ENCODE measurements at places on chromosomes 5 and 9. TPM values are rescaled to one million over a fixed set of nuclear protein-coding genes. Genes with fewer than 3 reads are reported as not detected.

Gene BRINP1
- 0.06 TPM for polyA plus RNA-seq

Gene CTNND2
- not detected for polyA plus RNA-seq

Gene TLX3
- polyA plus RNA-seq: not detected

Gene HRH2
- 0.03 TPM for polyA plus RNA-seq

Gene SLC31A2
- 15.7 TPM for polyA plus RNA-seq

Gene C5orf52
- not detected for polyA plus RNA-seq

Gene TOR1B
- 29.5 TPM for polyA plus RNA-seq

Gene CAMK4
- polyA plus RNA-seq: 5.9 TPM

Gene CCDC192
- not detected for polyA plus RNA-seq

Gene PCDHB12
- 0.27 TPM for polyA plus RNA-seq

Gene IL13
- not detected for polyA plus RNA-seq

Gene PKD2L2
- not detected for polyA plus RNA-seq

Gene SMIM33
- not detected for polyA plus RNA-seq

Gene SV2C
- polyA plus RNA-seq: not detected

Gene ACTBL2
- polyA plus RNA-seq: 0.03 TPM

Gene CBY3
- polyA plus RNA-seq: not detected

Gene KIAA0825
- polyA plus RNA-seq: 1.7 TPM

Gene MAMDC4
- polyA plus RNA-seq: 0.30 TPM

Gene LRRC19
- not detected for polyA plus RNA-seq

Gene FOXD4L4
- not detected for polyA plus RNA-seq

Gene CLINT1
- 95.7 TPM for polyA plus RNA-seq

Gene ANKRD33B
- polyA plus RNA-seq: 7.7 TPM

Gene ACOT12
- 1.1 TPM for polyA plus RNA-seq

Gene FOXD4L6
- not detected for polyA plus RNA-seq

Gene SSBP2
- 63.1 TPM for polyA plus RNA-seq

Gene ADRB2
- 2.9 TPM for polyA plus RNA-seq

Gene PLPP7
- 2.8 TPM for polyA plus RNA-seq

Gene SPATA6L
- 0.45 TPM for polyA plus RNA-seq

Gene EIF4EBP3
- polyA plus RNA-seq: 3.1 TPM

Gene IL3
- polyA plus RNA-seq: not detected

Gene TMC1
- polyA plus RNA-seq: 0.27 TPM

Gene LTC4S
- polyA plus RNA-seq: 0.32 TPM

Gene CARD6
- polyA plus RNA-seq: 8.7 TPM

Gene SYK
- not detected for polyA plus RNA-seq

Gene TTC16
- 0.02 TPM for polyA plus RNA-seq

Gene PCDH1
- 0.09 TPM for polyA plus RNA-seq

Gene DEPDC1B
- polyA plus RNA-seq: 3.2 TPM

Gene ZNF354C
- polyA plus RNA-seq: 4.4 TPM

Gene GPR150
- polyA plus RNA-seq: 0.23 TPM

Gene TAF1L
- not detected for polyA plus RNA-seq

Gene TRIM36
- polyA plus RNA-seq: 0.68 TPM

Gene PPP3R2
- polyA plus RNA-seq: not detected

Gene TAF11L4
- not detected for polyA plus RNA-seq

Gene PRRC1
- 125 TPM for polyA plus RNA-seq

Gene GIN1
- polyA plus RNA-seq: 4.3 TPM

Gene BTNL8
- not detected for polyA plus RNA-seq

Data from fibroblast of lung (primary cell).